ENCODE measurements at places on chromosomes 3 and 15. TPM values are rescaled to one million over a fixed set of nuclear protein-coding genes. Genes with fewer than 3 reads are reported as not detected.

GRCh38 chr3:196351541-196351940, 13.4 kb upstream of the TM4SF19 start:
- no peaks in the 10 kb centered on the region for H3K27me3 ChIP-seq
- no peak overlapping the region for H3K27ac ChIP-seq
- no peak for DNase-seq
- H3K36me3 ChIP-seq = peaks cover 18% of the 10 kb centered on the region
- no peak overlapping the region for H3K4me3 ChIP-seq

DNA sequence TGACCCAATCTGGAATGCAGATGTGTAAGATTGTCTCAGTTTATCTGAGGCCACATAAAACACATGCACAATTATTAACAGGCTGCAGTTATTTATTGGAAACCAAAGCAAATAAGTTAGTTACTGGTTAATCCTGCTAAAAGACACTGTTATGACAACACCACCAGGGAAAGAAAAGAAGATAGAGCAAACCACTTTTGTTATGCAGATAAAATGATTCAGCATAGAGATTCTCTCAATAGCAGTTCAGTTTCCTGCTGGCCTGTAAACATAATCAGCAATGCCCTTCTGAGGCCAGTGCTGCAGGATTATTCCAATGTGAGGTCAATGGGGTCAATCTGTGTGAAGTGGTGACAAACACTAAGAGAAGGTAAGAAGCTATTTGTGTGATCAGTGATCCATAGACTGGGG, 244.4 kb downstream of the ZBTB20 start:
- H3K36me3 ChIP-seq = no peaks in the 10 kb centered on the region
- H3K4me3 ChIP-seq = no peak overlapping the region
- DNase-seq = no peak
- no peaks in the 10 kb centered on the region for H3K27me3 ChIP-seq
- H3K4me1 ChIP-seq = peaks cover 23% of the 10 kb centered on the region
- no peak overlapping the region for H3K27ac ChIP-seq

DNA sequence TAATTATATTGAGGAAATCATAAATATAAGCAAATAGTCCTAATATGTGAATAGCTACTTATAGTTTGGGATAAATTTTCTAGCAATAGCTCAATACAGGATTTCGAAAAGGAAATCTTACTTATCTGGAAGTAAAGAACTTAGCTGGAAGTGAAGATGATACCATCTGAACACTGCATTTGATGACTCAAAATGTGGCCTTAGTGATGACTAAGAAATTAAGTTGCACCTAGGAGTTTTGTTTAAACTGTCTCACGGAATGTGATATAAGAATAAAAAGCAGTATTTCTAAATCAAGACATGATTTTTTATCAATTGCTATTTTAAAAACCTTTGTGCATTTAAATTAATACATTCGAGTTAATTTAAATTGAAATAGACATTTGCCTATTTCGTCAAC, 91.2 kb downstream of the EOMES start:
- no peak overlapping the region for H3K4me3 ChIP-seq
- no peak overlapping the region for H3K27ac ChIP-seq
- H3K4me1 ChIP-seq = no peaks in the 10 kb centered on the region
- DNase-seq = no peak

The CHRNB4 gene
- total RNA-seq = 0.74 TPM

DNA sequence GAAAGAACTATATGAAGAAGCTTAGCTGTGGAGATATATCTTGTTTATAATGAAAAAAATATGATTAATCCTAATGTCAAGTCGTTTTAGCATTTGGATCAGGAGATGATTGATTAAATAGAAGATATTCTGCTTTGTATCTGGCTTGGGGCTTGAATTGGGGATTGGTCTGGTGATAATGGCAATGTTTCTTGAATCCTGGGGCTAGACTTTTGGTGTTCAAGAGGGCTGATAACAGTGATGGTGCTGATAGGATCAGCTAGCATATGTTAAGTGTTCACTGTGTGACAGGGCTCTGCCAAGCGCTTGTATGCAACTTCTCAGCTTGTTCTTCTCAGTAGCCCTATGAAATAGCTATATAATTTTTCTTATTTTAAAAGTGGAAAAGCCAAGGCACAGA, 20.2 kb downstream of the CNOT10 start:
- peaks cover 10% of the 10 kb centered on the region for H3K4me1 ChIP-seq
- H3K27me3 ChIP-seq = no peaks in the 10 kb centered on the region
- no peak overlapping the region for H3K4me3 ChIP-seq
- no peaks in the 10 kb centered on the region for H3K36me3 ChIP-seq
- H3K27ac ChIP-seq = no peak overlapping the region
- no peak for DNase-seq

DNA sequence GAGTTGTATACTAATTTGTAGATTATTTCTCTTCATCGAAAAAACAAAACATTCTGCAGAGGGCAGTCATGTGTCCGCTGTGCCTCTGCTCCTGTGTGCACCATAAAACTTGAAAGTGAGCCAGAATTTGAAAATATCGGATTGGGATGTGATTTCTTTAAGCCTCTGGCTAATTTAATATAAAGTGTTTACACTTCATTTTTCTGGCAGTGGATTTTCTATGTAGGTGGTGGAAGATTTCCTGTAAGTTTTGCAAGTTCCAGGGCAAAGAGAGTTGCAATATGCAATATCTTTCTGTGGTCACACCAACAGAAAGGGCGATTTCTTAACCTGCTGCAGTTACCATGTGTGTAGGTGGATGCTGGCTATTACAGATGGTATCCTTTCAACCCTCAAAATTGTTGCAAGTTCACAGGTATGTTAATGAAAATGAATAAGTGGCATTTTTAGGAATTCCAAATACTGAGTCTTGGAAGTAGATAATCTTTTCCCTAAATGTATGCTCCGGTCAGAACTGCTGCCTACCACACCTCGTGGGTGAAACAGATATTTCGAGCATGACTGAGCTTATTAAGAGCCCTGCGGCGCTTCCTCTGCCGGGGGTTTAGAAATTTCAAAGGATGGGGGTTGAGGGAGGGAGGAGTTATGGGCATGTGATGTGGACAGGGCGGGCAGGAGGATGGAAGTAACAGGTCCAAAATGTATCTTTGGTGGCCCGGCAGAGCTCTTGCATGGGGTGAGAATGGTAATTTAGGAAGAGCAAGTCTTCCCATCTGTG, 134.0 kb downstream of the PGPEP1L start:
- peaks cover 56% of the 10 kb centered on the region for H3K4me1 ChIP-seq
- H3K27me3 ChIP-seq = no peaks in the 10 kb centered on the region
- no peak for DNase-seq
- no peak overlapping the region for H3K4me3 ChIP-seq

- no peaks in the 10 kb centered on the region for H3K4me1 ChIP-seq
- H3K36me3 ChIP-seq = no peaks in the 10 kb centered on the region
Observed at GRCh38 chr3:79973482-79973881, 205.7 kb upstream of the ROBO1 start.

DNA sequence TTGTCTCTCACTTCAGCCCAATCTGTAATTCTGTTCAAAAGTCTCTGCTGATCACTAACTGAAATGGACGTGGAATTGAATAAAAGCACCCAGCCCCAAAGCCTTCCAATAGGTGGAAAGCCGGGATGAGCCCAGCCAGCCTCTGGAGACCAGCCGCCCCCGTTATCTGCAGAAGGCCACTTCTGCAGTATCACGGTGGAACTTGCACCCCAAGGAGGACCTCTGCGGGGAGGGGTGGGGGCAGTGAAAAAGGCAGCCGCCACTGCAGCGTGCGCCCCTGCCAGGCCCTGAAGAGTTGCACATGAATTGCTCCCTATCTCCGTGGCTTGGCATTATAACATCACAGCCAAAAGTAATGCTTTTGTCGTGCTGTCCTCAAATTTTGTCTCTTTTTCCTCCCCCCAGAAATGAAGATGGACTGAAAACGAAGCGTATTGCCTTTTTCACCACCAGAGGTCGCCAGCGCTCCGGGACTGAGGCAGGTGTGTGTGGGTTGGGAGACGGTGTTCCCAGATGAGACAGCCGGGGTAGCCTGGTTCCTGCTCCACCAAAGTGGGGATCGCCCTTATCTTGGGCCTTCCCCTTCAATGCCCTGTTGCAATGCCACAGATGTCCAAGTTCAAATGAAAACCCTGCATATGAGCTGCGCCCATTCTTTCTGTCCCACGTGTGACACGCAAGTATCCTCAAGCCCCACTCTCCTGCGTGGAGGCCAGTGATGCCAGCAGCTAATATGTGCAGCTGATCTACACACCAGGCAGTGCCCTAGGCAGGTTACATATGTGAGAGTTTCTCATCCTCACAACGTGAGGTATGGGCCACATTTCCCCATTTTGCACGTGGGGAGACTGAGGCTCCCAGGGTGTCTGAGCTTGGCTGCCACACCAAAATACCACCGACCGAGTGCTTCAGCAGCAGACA, 96.0 kb downstream of the LRRK1 start:
- H3K4me3 ChIP-seq = no peak overlapping the region
- no peak overlapping the region for H3K27ac ChIP-seq
- no peaks in the 10 kb centered on the region for H3K4me1 ChIP-seq

DNA sequence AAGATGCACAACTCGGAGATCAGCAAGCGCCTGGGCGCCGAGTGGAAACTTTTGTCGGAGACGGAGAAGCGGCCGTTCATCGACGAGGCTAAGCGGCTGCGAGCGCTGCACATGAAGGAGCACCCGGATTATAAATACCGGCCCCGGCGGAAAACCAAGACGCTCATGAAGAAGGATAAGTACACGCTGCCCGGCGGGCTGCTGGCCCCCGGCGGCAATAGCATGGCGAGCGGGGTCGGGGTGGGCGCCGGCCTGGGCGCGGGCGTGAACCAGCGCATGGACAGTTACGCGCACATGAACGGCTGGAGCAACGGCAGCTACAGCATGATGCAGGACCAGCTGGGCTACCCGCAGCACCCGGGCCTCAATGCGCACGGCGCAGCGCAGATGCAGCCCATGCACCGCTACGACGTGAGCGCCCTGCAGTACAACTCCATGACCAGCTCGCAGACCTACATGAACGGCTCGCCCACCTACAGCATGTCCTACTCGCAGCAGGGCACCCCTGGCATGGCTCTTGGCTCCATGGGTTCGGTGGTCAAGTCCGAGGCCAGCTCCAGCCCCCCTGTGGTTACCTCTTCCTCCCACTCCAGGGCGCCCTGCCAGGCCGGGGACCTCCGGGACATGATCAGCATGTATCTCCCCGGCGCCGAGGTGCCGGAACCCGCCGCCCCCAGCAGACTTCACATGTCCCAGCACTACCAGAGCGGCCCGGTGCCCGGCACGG, 991 bp downstream of the SOX2 start:
- DNase-seq = no peak
- H3K4me3 ChIP-seq = peak overlapping the region; percentile 48
- peaks cover 25% of the 10 kb centered on the region for H3K4me1 ChIP-seq
- H3K36me3 ChIP-seq = no peaks in the 10 kb centered on the region

DNA sequence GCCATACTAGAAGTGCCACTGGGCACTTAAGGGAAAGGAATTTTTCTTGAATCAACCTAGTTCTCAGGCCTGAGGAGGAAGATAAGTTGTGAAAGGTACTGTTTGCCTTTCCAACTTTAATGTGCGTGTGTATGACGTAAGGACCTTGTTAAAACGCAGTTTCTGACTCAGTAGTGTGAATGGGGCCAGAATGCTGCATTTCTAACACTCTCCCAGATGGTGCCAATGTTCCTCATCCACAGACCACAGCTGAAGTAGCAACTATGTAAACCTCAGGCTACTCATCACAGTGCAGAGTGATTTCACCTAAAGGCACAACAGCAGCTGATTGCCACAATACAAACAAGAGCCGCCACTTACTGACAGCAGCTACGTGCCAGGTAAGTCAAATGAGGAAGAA, 103.6 kb downstream of the OTOL1 start:
- no peaks in the 10 kb centered on the region for H3K4me1 ChIP-seq
- H3K36me3 ChIP-seq = no peaks in the 10 kb centered on the region
- no peak overlapping the region for H3K27ac ChIP-seq
- H3K27me3 ChIP-seq = no peaks in the 10 kb centered on the region
- no peak overlapping the region for H3K4me3 ChIP-seq

The FETUB gene
- 3.7 TPM for total RNA-seq

DNA sequence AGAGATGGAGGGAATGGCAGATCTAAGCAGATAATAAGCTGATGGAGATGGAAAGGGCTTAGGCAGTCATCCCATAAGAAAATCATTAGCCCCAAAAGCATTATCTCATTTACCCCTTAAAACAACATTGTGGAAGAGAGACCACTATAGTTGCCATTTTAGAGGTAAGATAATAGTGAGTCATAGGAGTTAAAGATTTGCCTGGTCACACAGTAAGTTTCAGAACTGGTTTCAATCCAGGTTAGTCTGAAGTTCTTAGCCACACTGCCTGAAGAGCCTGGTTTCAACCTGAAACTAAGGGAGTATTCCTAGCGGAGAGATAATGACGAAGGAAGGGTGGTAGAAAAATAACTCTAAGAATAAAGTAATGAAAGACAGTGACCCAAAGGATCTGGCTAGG, 13.0 kb upstream of the UBR1 start:
- no peaks in the 10 kb centered on the region for H3K27me3 ChIP-seq
- H3K4me1 ChIP-seq = peaks cover 7% of the 10 kb centered on the region
- no peak for DNase-seq
- H3K36me3 ChIP-seq = no peaks in the 10 kb centered on the region
- no peak overlapping the region for H3K27ac ChIP-seq

The PRICKLE2 gene
- 39.3 TPM for total RNA-seq

The LRRC34 gene
- 0.49 TPM for total RNA-seq

The LCTL gene
- not detected for total RNA-seq

The ITIH3 gene
- 7.6 TPM for total RNA-seq

GRCh38 chr3:107555359-107555758, 32.6 kb downstream of the BBX start:
- no peak overlapping the region for H3K27ac ChIP-seq
- DNase-seq = no peak
- no peaks in the 10 kb centered on the region for H3K27me3 ChIP-seq
- H3K36me3 ChIP-seq = no peaks in the 10 kb centered on the region
- H3K4me1 ChIP-seq = no peaks in the 10 kb centered on the region

DNA sequence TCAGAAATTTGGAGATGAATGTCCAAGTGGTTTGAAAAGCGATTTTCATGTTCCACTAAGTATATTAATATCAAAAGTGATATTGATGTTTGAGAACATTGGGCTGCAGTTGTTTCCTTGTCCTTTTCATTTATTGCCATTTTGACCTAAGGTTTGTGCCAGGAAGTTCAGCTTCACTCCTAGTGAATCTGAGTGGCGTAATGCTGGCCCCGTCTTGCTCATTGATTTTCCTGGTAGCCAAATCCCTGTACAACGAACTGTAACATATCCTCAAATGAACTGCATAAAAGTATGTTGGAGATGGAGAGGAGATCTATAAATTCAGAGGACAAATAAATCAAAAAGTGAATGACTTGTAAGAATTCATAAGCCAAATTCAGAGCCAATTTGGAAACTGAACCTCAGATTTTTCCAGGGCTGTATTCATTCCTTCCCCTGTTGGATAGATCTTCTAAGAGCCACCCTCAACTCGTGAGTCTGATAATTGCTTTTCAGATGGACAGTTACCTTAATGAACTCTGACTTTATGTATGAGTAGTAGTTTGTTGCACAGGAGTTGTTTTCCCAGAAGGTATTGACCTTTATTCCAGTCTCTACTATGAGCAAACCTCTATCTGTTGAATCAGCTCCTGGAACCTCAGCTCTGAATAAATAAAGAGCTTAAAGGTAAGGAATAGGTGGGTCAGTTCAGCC, 72.8 kb downstream of the ITPR1 start:
- H3K36me3 ChIP-seq = no peaks in the 10 kb centered on the region
- no peak for DNase-seq
- no peak overlapping the region for H3K4me3 ChIP-seq

The SLC22A13 gene
- total RNA-seq = not detected

The TLE3 gene
- total RNA-seq = 64.6 TPM
